ENCODE measurements at places on chromosomes 2 and 18.

DNA sequence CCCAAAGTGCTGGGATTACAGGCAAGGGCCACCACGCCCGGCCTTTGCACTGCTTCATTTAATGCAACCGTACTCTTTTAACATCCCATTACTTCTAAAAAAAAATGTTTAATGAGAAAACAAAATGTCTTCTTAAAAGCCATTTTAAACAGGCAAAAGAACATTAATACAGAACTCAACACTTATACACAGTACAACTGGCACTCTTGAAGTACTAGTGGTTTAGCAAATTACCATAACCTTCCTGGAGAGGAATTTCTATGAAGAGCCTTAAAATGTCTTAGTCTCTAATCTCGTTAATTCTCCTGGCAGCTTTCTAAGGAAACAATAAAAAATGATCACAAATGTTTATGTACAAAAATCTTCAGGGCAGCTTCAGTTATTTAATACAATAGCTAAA, 5.9 kb downstream of the IWS1 start:
- DNase-seq, result no peak

GRCh38 chr2:239960929-239961661, 64.0 kb downstream of the NDUFA10 start:
- DNase-seq, result no peak

DNA sequence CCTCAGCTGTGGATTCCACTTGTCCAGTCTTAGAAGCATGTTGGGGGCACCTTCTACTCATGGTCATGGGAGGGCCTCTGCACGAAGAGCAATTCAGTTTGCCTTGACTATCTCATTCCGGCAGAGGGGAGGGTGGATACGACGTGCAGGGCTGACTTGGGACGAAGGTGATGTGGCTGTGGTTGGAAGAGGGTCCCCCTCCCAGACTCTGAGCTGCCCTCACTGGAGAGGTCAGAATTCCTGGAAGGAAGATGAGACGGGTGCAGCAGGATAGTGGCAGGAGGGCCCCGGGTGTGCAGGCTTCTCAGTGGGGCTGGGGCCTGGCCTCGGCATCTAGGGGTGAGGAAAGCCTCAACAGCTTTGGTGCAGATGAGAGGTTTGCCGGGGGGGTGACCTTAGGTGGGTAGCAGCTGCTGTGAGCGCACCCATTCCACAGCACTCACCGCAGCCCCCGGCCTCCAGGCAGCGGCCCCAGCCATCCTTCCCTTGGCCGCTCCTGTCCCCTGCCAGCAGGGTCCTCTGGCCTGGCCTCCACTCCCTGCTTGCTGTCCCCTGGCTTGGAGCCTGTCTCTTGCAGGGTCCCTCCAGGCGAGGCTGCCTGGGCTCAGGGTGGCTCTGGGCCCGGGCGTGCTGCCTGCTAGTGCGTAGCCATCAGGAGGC, 3.2 kb downstream of the RNPEPL1 start:
- DNase-seq, result no peak

DNA sequence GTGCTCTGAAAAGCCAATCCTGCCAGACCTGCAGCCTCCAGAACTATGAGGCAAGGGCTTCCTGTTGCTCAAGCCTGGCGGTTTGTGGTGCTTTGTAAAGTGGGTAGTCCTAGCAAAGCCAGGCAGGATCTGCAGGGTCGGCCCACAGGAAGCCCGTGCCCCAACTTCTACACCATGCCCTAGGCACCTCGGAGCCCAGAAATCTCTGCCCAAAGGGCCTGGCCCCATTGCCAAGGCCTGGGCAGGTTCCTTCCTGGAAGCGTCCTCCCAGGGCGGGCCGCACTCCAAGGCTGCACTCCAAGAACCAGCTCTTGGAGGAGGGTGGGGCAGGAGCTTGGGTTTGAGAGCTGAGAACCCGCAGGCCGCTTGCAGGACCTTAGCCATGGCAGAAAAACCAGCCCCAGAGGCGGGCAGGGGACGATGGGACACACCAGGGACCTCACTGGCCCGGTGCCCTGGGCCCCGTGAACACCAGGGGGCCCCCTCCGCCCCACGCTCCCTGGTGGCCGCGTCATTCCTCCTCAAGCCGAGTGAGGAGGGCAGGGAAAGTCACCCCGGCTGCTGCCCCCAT, 37.2 kb upstream of the ID2 start:
- no peak for DNase-seq

DNA sequence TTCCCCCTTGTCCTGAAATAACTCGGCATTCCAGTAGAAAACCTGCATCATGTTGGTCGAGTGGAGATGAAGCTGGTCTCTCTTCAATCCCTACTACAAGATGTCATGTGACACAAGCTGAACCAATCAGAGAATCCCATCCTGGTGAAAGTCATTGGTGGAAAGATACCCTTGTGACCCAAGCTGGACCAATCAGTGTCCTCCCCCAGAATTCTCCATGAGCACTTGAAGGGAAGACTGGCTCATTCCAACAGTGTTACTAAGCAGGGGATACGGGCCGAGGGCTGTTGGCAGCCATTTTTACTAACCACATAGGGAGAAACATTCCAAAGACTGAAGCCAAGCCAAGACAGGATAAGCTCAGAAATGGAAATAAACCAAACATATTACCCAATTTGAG, 298.3 kb downstream of the ICOS start:
- no peak for DNase-seq

GRCh38 chr2:10404324-10405143, 43.6 kb downstream of the ODC1 start:
- no peak for DNase-seq

- DNase-seq, result no peak
Observed at GRCh38 chr2:37230581-37230980, 815 bp downstream of the CEBPZ start.

GRCh38 chr2:6454286-6454990, 411.3 kb downstream of the CMPK2 start:
- no peak for DNase-seq

DNA sequence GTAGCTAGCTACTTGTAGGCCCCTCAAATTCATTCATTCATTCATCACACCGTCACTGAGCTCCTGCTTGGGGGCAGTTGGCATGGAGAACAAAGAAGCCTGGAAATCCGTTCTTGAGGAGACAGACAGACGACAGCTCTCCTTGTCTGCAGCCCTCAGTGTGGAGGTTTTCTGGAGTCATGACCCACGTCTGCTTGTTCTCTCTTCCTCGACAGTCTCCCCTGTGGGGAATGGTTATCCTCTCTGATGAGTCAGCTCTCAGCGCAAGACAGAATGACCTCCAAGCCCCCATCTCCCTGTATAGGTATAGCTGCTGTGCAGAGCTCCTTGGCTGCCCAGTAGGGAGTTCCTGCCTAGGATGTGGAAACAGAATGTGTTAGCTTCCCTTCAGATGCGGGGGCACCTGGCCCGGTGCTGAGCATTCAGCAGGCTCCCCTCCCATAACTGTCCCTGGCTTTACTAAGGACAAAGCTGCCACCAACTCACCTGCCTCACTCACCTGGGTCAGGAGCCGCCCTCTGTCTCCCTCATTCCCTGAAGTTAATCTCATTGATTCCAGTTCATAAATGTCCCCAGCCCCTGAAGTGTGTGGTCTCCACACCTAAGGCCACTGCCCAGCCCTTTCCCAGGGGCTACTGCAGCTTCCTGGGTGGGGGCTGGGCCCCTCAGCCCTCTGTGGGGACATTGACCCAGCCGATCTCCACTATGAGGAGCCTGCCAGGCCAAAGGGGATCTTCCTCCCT, 124.7 kb downstream of the ACKR3 start:
- DNase-seq, result no peak

DNA sequence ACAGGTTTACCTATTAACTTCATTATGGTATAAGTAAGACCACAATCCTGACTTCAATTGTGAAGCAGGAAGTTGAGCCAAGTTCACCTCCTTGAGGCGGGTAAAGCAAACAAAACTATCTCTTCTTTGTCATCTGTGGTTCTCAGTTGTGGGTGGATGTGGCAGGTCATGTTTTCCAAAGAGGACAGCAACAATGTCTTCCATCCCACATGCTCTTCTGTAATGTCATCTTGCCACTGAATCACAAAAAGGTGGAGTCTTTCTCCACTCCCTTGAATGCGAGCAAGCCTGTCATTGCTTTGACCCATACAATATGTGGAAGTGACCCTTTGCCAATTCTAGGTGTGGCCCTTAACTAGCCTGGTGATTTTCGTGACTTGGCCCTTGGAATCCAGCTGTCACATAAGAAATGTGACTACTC, 98.7 kb downstream of the GRB14 start:
- DNase-seq, result no peak

GRCh38 chr2:96773922-96774321, 13.2 kb downstream of the CNNM4 start:
- peak; percentile 16 for DNase-seq

DNA sequence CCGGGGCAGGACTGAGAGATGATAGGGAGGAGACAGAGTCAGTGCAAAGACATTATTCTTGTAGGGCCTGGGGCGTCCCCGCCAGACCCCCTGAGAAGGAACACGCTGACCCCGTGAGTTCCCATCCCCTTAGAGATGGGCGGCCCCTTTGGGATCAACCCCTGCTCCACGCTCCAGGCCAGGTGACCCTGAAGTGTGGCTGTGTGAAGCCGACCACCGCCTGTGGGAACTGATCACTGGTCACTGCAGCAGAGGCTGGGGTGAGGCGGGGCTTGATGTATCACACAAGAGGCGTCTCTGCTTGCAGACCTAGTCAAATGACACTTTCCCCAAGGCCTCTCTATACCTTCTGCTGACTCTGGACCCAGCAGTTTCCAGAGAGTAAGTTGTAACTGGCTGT, 157.4 kb upstream of the TWIST2 start:
- DNase-seq, result no peak

- DNase-seq, result no peak
Observed at GRCh38 chr2:173043897-173044519, 31.6 kb upstream of the MAP3K20 start.

- DNase-seq, result no peak
Observed at GRCh38 chr2:20091305-20091991, 40.0 kb upstream of the LAPTM4A start.

- DNase-seq, result no peak
Observed at GRCh38 chr2:70907130-70908057, 28.3 kb upstream of the ATP6V1B1 start.

- DNase-seq, result no peak
Observed at GRCh38 chr2:2131075-2131789, 199.8 kb downstream of the MYT1L start.

DNA sequence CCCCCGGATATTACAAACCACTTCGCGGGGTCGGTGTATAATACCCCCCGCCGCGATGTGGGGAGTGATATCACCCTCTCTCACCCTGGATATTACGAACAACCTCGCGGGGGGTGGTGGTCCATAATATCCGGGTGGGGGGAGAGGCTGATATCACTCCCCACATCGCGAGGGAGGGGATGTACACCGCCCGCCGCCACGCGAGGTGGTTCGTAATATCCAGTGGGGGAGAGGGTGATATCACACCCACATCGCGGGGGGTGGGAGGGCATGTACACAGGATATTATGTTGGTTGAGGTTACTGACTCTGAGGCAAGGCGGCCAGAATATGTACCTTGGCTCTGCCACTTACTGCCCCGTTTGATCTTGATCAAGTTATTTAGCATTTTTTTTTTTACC, 14.8 kb upstream of the CWC22 start:
- DNase-seq, result no peak

- no peak for DNase-seq
Observed at GRCh38 chr2:74418312-74418711, 3.1 kb downstream of the C2orf81 start.

GRCh38 chr2:129872446-129872845, 107.0 kb upstream of the RAB6C start:
- DNase-seq, result no peak

- no peak for DNase-seq
Observed at GRCh38 chr2:8552293-8552801, 129.5 kb upstream of the ID2 start.

DNA sequence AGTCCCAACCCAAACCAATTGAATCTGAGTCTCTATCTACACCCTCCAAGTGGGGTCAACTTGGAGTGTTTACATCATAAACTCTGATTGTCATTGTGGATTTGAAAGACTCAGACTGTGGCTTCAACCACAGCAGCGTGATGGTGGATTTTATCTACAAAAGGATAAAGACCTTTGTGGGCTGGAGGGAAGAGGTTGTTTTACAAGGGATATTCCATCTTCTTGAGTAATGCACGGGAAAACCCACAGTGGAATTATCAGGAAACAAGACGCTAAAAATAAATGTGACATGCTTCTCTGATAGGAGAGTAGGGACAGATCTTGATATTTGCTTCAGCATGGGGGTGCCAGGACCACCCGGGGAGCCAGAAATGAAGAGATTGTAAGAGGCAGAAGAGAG, 93.5 kb downstream of the LPIN1 start:
- no peak for DNase-seq

DNA sequence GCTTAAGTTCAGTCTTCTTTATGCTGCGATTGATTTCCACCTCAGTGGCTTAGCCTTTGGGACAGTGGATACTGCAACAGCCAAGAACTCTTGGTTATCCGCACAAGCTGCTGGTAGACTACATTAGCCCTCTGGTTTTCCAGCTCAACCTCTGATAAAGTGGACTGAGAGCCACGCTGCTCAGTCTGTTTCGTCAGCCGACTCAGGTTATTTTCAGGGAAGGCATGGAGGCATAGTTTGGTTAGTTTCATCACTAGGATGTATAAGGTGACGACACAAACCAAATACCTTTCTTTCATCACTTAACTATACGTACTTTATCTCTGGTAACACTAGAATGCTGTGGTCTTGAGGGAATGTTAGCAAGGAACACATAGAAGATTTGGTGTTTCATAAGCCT, 14.2 kb downstream of the CD8A start:
- DNase-seq, result no peak

DNA sequence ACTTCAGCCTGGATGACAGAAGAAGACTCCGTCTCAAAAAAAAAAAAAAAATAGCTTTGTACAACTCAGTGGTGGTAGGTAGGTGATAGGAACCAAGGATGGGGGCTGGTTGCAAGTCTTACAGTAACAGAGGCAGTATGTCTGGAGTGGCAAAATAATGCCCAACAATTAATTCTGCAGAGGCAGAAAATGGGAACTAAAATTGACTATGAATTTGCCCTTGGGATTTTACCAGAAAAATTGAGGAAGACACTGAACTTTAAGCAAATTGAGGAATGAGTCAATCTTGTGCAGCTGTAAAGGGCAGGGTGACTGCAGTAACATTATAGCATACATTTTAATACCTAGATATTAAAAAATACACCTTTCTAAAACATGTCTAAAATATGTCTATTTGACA, 292.1 kb upstream of the FBXO11 start:
- DNase-seq, result no peak

- DNase-seq, result no peak
Observed at GRCh38 chr2:225486236-225486635, 86.7 kb downstream of the NYAP2 start.

DNA sequence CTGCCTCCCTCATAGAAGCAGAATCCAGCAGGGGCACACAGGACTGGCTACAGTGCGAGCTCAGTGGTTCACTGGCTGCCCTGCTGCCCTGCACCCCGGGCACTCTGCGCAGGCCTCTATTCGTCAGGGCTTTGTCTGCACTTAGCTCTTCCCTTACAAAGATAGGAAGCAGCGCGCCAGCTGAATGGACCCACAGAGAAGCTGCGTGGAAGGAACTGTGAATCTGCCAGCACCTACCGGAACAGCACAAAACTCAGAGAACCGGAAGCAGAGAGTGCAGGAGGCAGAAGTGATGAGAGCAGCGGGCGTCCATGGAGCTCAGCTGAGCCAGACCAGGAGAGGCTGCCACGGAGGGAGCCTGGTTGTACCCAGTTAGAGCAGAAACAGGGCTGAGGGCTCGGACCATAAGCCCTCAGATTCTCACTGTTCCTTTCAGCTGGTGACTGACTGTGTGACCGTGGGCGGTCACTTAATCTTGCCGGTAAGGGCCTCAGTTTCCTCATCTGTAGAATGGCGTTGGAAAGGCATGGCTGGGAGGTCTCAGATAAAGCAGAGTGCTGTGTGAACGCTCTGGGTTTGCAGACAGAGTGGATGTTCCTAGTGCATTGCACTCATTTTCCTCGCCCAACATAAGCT, 23.1 kb upstream of the SLC66A3 start:
- no peak for DNase-seq

GRCh38 chr2:36808386-36809068, 112.0 kb downstream of the VIT start:
- no peak for DNase-seq
